ENCODE measurements at places on chromosomes 11 and 22. TPM values are rescaled to one million over a fixed set of nuclear protein-coding genes. Genes with fewer than 3 reads are reported as not detected.

GRCh38 chr11:7427733-7428132, 57.6 kb upstream of the OLFML1 start:
- H3K4me3 ChIP-seq, result no peak overlapping the region
- no peaks in the 10 kb centered on the region for H3K36me3 ChIP-seq
- H3K4me1 ChIP-seq, result peaks cover 5% of the 10 kb centered on the region

GRCh38 chr11:96393753-96394348, 4.0 kb downstream of the JRKL start:
- no peak for DNase-seq
- peaks cover 28% of the 10 kb centered on the region for H3K4me1 ChIP-seq
- H3K27ac ChIP-seq, result no peak overlapping the region
- H3K36me3 ChIP-seq, result peaks cover 21% of the 10 kb centered on the region
- H3K27me3 ChIP-seq, result no peaks in the 10 kb centered on the region

DNA sequence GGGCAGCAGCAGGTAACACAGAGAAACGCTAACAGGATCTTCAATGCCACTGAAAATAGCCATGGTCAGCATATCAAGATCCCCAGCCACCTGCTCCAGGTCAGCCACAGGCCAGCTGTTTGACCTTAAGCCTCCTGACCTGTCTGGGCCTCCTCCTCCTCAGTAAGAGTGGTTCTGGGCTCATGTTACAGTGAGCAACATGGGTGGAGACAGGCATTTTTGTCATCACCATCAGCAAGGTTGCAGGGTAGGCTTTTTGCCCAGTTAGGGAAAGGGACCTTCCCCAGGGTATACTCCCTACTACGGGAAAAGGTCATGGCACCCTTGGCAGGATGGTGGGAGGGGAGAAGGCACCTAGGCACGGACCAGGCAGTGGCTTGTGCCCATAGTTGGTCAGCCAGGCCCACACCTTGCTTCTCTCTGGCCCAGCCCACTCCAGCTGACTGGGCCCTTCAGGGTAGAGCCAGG, 131.8 kb upstream of the PARVA start:
- no peaks in the 10 kb centered on the region for H3K27me3 ChIP-seq
- DNase-seq, result no peak
- H3K27ac ChIP-seq, result no peak overlapping the region
- H3K4me1 ChIP-seq, result peaks cover 22% of the 10 kb centered on the region

GRCh38 chr11:9529334-9529650, 44.2 kb upstream of the WEE1 start:
- H3K36me3 ChIP-seq, result peaks cover 14% of the 10 kb centered on the region
- DNase-seq, result no peak
- H3K27me3 ChIP-seq, result no peaks in the 10 kb centered on the region
- no peak overlapping the region for H3K27ac ChIP-seq
- no peak overlapping the region for H3K4me3 ChIP-seq
- no peaks in the 10 kb centered on the region for H3K4me1 ChIP-seq

DNA sequence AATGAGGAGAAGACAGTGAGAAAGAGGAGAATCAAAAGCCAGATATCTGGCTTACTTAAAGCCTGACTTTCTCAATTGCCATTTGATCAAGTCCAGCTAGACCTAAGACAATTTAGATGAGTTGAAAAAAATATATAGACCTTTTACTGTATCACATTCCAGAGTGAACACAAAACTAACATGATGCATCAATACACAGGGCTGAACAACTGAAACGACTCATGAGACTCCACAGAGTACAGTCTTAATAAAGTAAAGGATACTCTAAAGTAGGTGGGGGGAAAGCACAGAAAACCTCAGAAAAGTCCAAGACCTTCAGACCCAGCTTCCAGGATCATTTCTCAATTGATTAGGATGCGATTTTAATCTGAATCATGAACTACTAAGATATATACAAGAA, 95.3 kb upstream of the OR9G4 start:
- H3K4me1 ChIP-seq, result no peaks in the 10 kb centered on the region
- no peak overlapping the region for H3K27ac ChIP-seq
- no peak for DNase-seq
- no peaks in the 10 kb centered on the region for H3K36me3 ChIP-seq
- no peak overlapping the region for H3K4me3 ChIP-seq
- H3K27me3 ChIP-seq, result peaks cover 2% of the 10 kb centered on the region

Gene UPK3A
- not detected for total RNA-seq

- H3K36me3 ChIP-seq, result no peaks in the 10 kb centered on the region
- no peak for DNase-seq
- peaks cover 7% of the 10 kb centered on the region for H3K27me3 ChIP-seq
- H3K27ac ChIP-seq, result no peak overlapping the region
- no peak overlapping the region for H3K4me3 ChIP-seq
These were observed 431.2 kb downstream of the METTL15 start for GRCh38 chr11:28539239-28540030.

DNA sequence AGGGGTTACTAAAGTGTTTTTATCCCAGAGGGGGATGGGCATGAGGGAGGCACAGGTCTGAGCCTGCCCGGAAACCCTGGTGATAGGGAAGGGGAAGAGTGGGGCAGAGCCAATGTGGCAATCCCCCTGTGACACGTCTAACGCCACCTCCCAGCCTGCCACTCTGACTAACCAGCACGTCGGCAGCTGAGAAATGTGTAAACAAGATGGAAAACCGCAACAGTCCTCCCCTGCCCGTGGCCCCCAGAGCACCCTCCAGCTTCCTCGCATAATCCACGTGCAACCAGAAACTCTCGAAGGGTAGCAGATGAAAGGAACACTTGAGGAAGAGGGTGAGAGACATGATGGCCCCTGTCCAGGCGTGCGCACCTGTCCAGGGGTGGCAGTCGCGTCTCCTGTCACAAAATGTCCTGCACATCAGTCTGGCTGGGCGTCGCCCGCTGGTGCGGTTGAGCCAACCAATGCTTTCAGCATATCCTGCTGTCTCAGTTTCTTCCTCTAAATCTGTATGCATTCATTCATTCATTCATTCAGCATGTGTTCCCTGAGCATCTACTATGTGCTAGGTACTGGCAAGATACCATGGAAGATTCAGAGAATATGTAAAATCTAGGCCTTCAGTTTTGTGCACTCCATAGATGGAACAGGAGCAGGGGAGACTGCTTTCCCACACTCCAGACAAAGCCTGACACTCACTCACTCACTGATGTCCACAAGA, 4.5 kb downstream of the TMPRSS4 start:
- no peak overlapping the region for H3K4me3 ChIP-seq
- no peak overlapping the region for H3K27ac ChIP-seq
- H3K27me3 ChIP-seq, result no peaks in the 10 kb centered on the region
- H3K36me3 ChIP-seq, result no peaks in the 10 kb centered on the region
- peak; percentile 23 for DNase-seq

GRCh38 chr22:46175631-46176030, 25.3 kb downstream of the PPARA start:
- peaks cover 33% of the 10 kb centered on the region for H3K36me3 ChIP-seq
- no peak overlapping the region for H3K27ac ChIP-seq
- H3K27me3 ChIP-seq, result no peaks in the 10 kb centered on the region

Gene FBLN1
- total RNA-seq, result 0.56 TPM

DNA sequence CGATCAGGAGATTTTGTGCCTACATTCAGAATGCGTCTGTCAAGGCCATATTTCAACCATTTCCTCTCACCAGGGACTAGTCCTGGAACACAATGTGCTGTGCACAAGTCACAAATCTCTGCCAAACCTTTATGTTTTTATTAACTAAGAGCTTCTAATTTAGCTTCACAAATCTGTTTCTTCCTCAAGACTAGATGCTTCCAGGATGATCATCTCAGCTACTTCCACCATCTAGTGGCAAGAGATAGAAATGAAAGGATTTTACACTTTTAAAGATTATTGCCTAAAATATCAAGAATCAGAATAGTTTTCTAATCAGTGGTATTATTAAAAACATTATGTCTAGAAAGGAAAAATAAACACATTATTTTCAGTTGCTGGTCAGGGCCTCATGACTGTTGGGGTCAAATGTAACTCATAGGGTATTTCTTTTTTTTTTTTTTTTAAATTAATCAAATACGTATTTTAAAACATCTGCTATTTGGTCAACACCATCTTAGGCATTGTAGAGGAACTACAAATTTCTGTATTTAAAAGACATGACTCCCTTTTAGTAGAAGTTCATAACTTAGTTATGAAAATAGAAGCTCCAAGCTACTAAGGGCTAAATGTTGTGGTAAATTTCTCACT, 1102.6 kb downstream of the DLG2 start:
- H3K27me3 ChIP-seq, result no peaks in the 10 kb centered on the region
- no peaks in the 10 kb centered on the region for H3K36me3 ChIP-seq
- no peak for DNase-seq
- H3K27ac ChIP-seq, result no peak overlapping the region
- no peaks in the 10 kb centered on the region for H3K4me1 ChIP-seq

Gene MS4A4A
- not detected for total RNA-seq

GRCh38 chr11:15654451-15654850, 539.7 kb downstream of the INSC start:
- no peak for DNase-seq
- peaks cover 19% of the 10 kb centered on the region for H3K27me3 ChIP-seq
- H3K4me1 ChIP-seq, result no peaks in the 10 kb centered on the region
- H3K4me3 ChIP-seq, result no peak overlapping the region

DNA sequence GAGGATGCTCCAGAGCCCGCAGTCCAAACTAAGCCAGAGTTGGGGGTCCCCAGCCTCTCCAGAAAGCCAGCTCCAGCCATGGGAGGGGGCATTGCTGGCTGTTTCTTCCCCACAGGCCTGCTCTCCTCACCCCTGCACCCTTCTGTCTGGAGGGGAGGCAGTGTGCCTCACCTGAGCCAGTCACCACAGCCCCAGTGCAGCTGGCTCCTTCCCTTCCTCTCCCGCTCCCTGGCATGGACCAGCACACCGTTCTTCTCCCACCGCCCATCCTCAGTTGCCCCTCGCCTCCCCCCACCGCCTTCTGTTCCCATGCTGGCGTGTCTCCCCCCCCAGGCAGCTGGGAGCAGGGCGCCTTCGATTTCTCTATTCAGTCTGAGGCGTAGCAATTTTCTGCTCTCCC, 110.5 kb upstream of the THY1 start:
- H3K27me3 ChIP-seq, result peaks cover 7% of the 10 kb centered on the region
- no peak overlapping the region for H3K27ac ChIP-seq
- no peaks in the 10 kb centered on the region for H3K36me3 ChIP-seq
- H3K4me3 ChIP-seq, result no peak overlapping the region
- DNase-seq, result no peak

DNA sequence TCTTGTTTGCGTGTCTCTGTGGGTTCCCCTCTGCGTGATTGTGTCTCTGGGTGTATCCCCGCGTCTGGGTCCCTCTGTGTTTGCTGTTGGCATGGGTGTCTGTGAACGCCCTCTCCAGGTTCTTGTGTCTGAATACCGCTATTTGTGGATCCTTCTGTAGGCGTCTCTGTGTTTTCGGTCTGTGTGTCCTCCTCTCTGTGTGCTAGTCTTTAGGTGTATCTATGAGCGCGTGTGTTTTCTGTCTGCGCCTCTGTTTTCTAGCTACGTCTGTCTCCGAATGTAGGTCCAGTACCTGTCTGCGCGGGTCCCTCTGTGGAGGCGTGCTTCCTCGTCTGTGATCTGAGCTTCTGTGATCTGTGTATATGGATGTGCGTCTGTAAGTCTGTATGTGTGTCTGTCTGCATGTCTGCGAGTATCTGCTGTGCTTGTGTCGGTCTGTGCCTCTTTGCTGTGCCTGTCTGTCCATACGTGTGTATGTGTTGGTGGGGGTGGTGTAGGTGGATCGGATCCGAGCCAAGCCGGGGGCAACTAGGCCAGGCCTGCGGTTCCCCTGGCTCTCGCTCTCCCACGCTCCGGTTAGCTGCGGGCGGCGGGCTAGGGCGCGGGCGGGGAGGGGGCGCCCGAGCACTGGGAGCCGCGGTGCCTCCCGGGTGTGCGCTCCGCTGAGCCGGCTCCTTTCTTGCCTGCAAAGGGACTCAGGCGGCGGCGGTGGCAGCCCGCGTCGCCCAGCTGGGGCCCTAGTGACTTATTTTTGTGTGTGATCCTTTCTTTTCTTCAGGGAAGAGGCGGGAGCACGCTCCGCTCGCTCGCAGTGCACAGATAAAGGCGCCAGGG, 105.3 kb upstream of the E2F8 start:
- H3K4me3 ChIP-seq, result no peak overlapping the region
- peaks cover 5% of the 10 kb centered on the region for H3K4me1 ChIP-seq

Gene GRIA4
- total RNA-seq, result not detected

GRCh38 chr22:40285513-40285912, 60.8 kb upstream of the ADSL start:
- H3K27ac ChIP-seq, result peak overlapping the region; percentile 63
- H3K4me3 ChIP-seq, result no peak overlapping the region
- H3K36me3 ChIP-seq, result peaks cover 37% of the 10 kb centered on the region
- H3K4me1 ChIP-seq, result peaks cover 52% of the 10 kb centered on the region
- no peak for DNase-seq
- H3K27me3 ChIP-seq, result no peaks in the 10 kb centered on the region

DNA sequence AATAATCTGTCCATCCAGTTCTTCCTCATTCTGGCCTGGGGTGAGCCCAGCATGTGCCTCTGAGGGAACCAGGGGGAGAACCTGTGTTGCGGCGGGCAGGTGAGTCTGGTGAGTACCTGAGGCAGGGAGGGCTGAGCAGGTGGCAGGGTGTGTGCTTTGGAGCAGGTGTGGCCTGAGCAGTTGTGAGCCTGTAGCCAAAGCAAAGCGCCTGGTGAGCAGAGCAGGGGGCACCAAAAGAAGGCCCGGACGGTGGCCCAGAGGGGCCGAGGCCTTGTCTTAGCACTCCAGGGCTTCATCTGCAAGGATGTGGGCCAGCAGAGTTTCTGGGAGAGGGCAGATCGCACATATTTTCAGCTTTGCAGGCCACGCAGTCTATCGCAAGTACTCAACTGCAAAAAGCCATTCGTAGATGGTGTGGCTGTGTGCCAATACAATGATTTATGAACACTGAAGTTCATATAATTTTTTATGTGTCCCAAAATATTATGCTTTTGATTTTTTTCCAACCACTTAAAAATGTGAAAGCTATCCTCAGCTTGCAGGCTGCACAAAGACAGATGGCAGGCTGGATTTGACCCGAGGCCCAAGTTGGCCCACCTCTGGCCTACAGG, 8.7 kb downstream of the GLB1L2 start:
- no peaks in the 10 kb centered on the region for H3K36me3 ChIP-seq
- no peak overlapping the region for H3K27ac ChIP-seq
- H3K27me3 ChIP-seq, result no peaks in the 10 kb centered on the region
- H3K4me3 ChIP-seq, result no peak overlapping the region

- no peak overlapping the region for H3K4me3 ChIP-seq
- H3K27me3 ChIP-seq, result peaks cover 2% of the 10 kb centered on the region
- no peaks in the 10 kb centered on the region for H3K36me3 ChIP-seq
- no peak for DNase-seq
- peaks cover 13% of the 10 kb centered on the region for H3K4me1 ChIP-seq
These were observed 19.0 kb downstream of the TMEM258 start for GRCh38 chr11:61773356-61773755.

GRCh38 chr11:62104816-62105653, 18.8 kb upstream of the INCENP start:
- no peaks in the 10 kb centered on the region for H3K36me3 ChIP-seq
- H3K27me3 ChIP-seq, result peaks cover 2% of the 10 kb centered on the region
- H3K4me1 ChIP-seq, result peaks cover 15% of the 10 kb centered on the region
- DNase-seq, result peak; percentile 42
- peak overlapping the region; percentile 44 for H3K4me3 ChIP-seq
- peak overlapping the region; percentile 82 for H3K27ac ChIP-seq

GRCh38 chr11:119030029-119030328, 698 bp downstream of the SLC37A4 start:
- no peaks in the 10 kb centered on the region for H3K27me3 ChIP-seq
- DNase-seq, result no peak
- peak overlapping the region; percentile 90 for H3K27ac ChIP-seq

Gene SYT7
- not detected for total RNA-seq
